ENCODE measurements at places on chromosomes 3 and 15.

DNA sequence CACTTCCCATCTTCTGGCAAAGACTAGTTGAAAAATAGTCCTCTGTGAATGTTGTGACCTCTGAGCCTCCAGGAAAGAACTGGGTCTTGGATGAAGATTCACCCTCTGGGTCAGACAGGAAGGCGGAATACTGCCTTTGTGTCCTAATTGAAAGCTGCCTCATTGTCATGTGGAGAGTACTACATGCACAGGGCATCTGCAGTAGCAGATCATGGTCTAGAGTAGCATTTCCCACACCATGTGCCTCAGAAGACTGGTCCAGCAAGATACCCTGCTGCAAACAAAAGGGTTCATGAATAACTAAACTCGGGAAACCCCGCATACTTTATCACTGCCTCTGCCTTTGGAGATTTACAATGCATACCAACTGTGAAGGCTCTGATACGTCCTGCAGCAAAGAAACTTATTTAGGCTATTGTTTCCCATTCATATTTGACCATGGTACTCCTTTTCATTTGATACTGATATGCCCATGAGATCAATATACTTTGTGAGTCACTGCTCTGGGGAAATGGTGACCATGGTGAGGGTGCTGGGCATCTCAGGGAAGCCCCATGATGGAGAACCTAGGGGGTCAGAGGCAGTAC lies 22.7 kb downstream of the IRAK2 start:
- DNase-seq: no peak

GRCh38 chr3:169026543-169027182 lies 636.8 kb downstream of the MECOM start:
- peak; percentile 83 for DNase-seq

GRCh38 chr3:26621176-26621575 lies 1.4 kb upstream of the LRRC3B start:
- DNase-seq: no peak

GRCh38 chr3:185371306-185372074 lies 8.6 kb downstream of the MAP3K13 start:
- no peak for DNase-seq

- DNase-seq: peak; percentile 91
Measured at GRCh38 chr3:51340013-51340829, 44.9 kb upstream of the MANF start.

All from fibroblast of the conjunctiva (primary cell).